ENCODE measurements at places on chromosomes 1 and 21.

DNA sequence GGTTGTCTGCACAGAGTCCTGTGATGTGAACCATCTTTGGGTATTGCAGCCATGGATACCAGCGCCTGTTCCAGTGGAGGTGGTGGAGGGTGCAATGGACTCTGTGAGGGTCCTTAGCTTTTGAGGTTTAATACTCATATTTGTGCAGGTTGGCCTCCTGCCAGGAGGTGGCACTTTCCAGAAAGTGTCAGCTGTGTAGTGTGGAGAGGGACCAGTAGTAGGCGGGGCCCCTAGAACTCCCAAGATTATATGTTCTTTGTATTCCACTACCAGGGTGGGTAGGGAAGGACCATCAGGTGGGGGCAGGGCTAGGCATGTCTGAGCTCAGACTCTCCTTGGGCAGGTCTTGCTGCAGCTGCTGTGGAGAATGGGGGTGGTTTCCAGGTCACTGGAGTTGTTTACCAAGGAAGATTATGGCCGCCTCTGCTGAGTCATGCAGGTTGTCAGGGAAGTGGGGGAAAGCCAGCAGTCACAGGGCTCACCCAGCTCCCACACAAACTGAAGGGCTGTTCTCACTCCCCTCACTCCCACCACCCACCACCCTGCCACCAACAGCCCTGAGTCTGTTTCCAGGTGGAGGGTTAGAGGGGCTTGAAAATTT is 31.2 kb upstream of the ZNF678 start:
- DNase-seq = no peak

- no peak for DNase-seq
Measured at GRCh38 chr1:179208681-179209477, 20.6 kb downstream of the ABL2 start.

DNA sequence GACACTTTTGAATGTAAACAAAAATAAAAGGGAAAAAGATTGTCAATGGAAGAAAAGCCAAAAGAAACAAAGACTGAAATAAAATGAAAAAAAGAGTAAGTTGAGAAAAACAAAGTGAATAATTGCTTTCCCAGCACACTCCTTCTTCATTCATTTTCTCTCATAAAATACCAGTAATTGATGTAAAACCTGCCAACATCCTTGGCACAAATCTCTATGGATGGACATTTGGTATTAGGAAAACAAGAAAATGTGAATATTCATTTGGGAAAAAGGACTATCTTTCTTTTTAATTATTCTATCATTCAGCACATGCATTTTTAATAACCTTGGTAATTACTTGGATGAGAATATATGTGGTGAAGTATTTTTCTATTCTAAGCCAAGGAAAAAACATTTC is 204.4 kb upstream of the TNR start:
- DNase-seq = no peak

DNA sequence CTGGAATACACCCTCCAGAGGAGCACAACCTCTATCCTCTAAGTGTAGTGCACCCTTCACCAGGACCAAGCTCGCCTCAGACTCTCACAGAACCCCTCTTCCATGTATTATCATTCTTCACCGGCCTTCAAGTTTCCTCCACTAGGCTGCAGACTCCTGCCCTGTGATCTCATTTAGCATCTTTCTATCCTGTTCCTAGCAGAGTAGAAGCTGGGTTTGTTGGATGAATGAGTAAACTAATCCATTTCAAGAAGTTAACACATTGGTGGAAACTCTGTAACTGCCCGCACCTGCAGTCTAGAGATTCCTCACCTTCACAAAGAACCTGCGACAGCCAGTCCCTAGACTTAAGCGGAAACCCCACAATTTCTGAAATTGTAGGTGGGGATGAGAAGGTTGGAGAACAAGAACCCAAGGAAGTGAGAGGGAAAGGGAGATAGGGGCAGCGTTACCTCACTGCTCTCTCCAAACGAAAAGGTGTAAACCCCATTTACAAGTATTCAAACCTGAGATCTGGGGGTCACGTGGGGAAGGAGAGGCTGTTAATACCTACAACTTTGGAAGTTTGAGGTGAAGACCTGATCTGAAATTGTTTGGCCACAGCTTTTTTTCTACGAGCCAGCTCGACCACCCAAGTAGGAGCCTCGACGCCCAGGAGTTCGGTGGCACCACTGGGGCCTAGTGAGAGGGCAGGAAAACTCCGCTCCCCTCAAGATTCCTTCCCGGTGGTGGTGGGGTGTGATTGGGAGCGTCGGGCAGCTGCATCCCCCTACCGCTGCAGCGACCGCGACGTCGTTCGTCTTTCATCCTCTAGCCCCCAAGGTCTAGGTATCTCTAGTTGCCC is 1.2 kb downstream of the PTPN14 start:
- no peak for DNase-seq

GRCh38 chr1:162003061-162003829 is 20.4 kb downstream of the OLFML2B start:
- no peak for DNase-seq

- no peak for DNase-seq
Measured at GRCh38 chr1:31943546-31944184, 5.5 kb upstream of the PTP4A2 start.

- no peak for DNase-seq
Measured at GRCh38 chr1:15350151-15350550, 59.5 kb upstream of the EFHD2 start.

- DNase-seq = no peak
Measured at GRCh38 chr1:97759078-97759477, 161.8 kb downstream of the DPYD start.

- no peak for DNase-seq
Measured at GRCh38 chr1:61133335-61134019, 51.1 kb downstream of the NFIA start.

- DNase-seq = no peak
Measured at GRCh38 chr1:65821386-65821785, 28.7 kb downstream of the PDE4B start.

- no peak for DNase-seq
Measured at GRCh38 chr1:88311907-88312306, 372.2 kb upstream of the PKN2 start.

DNA sequence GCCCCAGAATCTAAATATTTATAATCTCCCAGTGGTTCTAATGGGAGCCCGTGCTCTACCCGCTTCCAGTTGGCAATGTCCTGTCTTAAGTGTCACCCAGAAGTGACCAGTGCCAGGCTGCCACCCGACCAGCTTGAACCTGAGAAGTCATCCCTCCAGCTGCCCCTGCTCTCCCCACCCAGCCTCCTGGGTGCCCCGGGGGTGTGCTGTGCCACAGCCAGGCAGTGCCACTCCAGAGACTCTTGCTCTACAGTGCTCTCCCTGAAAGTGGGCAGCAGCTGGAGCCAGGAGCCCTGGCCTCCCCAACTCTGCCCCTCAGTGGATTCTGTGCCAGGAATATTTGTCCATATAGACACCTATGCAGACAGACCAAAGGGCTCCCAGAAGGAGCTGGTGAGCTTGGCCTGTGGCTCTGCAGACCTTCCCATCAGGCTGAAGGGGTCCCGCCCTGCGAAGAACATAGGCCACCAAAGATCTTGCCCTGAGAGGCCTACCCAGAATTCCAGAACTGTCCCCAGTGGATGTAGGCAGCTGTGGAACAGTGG is 9.0 kb upstream of the EPS8L3 start:
- no peak for DNase-seq

- no peak for DNase-seq
Measured at GRCh38 chr21:42563261-42563660, 49.6 kb downstream of the SLC37A1 start.

DNA sequence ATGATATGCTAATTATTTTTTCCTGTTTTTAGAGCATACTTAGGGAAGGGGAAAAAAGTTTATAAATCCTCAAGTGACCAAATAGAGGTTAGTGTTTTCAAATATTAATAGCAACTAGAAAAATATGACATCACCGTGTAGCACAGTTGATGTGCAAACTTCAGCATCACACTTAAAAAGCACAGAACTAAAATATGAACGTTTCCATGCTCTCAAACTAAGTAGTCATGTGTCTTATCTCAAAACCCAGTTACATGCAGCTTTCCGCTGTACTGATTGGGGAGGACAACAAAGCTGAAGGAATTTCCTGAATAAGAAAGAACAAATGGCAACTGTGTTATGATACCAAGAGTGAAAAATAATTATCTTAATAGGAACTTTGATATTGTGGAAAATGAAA is 903.7 kb downstream of the ADGRL2 start:
- no peak for DNase-seq

GRCh38 chr21:17539323-17539722 is 26.5 kb downstream of the CXADR start:
- DNase-seq = no peak

DNA sequence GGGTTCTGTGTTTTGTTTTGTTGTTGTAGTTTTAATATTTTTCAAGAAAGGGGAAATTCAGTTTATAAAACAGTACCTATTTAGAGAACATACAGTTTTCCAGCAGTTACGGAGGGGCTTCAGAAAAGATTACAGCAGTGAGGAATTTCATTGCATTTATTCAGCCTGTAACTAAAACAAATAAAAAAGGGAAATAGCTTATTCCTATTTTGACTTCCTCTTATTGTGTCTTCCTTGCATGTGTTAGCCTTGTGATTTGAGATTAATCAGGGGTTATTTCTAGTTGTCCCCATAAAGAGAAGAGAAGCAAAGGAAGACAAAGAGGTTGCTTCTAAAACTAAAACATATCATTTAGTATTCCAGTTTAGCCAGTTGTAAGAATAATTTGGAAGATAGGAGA is 35.0 kb downstream of the CTTNBP2NL start:
- DNase-seq = no peak

DNA sequence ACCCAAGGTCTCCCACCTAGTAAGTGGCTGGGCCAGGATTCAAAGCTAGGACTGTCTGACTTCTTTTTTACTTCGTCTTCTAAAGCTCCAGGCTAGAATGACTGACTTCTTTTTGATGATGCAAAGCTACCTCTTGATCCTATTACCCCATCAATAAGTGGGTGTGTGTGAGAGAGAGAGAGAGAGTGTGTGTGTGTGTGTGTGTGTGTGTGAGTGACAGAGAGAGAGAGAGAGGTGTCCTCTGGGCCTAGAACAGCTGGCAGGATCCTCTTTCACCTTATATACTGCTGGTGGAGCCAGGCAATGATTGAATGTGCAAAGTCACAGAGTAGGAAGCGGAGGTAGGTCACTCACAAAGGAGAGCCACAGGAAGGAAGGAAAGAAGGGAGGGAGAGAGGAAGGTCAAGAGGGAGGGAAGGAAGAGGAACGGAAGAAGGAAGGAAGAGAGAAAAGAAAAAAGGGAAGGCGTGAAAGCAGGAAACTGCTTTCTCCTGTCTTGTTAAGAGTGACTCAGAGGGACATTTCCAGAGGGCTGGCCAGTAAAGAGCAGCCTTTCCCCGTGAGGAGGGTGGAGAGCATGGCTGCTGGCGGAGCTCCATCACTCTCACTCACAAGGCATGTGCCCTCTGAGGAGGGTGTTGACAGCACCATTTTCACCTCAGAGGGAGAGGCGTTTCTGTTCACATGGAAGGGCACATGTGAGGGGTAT is 68.9 kb downstream of the CDC7 start:
- DNase-seq = no peak

DNA sequence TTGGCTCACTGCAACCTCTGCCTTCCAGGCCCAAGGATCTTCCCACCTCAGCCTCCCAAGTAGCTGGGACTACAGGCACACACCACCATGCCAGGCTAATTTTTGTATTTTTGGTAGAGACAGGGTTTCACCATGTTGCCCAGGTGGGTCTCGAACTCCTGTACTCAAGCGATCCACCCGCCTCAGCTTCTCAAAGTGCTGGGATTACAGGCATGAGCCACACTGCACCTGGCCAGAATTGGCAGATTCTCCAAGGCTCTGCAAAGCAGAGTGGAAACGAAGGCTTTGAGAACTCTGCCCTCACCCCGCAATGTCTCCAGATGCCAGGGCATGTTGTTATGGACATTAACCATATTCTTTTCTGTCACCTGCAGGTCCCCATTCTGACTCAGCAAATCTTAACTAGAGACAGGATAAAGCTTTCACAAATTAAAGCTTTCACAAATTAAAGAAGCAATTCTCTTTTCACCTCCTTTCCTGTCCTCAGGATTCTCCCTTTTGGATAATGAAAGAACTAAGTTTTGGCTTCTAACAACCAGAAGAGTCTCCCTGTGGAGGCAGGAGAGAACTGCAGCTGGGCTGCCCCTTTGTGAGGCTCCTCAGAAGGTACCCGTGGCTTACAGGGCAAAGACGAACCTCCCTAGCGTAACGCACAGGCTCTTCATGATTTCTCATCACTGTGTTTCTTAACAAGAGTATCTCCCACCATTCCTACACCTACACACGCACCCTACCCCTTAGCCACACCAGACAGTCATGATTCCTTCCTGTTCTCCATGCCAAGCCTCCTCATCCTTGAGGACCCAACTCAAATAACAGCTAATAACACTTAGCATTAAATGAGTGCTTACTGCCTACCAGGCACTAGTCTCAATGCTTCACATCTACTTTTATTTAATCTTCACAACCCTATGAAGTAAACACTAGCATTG is 29.8 kb downstream of the GPA33 start:
- DNase-seq = no peak

- DNase-seq = no peak
Measured at GRCh38 chr1:242002072-242002471, 3.2 kb upstream of the MAP1LC3C start.

DNA sequence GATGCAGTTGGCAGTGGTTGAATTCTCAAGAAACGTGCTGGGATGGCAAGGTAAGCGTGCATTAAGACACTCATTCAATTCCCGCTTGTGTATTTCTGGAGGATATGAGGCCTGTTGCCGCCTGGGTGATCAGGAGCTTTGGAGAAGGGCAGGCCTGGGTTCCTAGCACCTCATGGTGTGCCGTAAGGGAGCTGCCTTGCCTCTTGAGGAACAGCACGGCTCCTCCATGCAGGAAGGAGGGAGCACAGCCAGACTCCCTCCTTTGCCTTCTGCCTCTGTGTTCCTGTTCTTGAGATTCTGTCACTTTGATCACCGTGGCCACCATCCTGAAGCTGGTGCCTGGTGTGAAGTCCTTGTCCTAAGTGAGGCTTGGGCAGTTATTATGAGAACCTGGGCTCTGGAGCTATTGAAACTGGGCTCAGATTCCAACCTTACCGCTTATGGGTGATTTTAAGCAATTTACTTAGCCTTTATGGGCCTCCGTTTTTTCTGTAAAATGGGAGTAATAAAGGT is 18.3 kb downstream of the SLFNL1 start:
- DNase-seq = no peak

- DNase-seq = no peak
Measured at GRCh38 chr21:26020081-26020480, 150.5 kb downstream of the APP start.

- DNase-seq = no peak
Measured at GRCh38 chr1:156151093-156151688, 2.2 kb upstream of the SEMA4A start.

DNA sequence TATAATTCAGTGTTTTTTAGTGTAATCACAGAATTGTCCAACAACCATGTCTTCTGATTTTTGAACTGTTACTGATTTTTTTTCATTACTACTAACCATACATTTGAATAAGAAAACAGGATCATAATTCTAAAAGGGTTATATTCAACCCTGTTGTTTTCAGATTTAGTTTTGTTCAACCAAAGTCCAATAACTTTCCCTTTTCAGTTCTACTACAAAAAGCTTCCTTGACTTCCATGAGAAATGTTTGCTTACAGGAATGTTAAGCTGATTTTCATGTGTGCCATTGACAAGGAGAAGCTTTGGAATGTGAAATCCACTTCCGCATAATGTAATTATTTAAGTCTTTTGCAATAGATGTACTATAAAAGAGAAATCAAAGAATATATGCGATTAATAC is 72.0 kb upstream of the ZNF326 start:
- DNase-seq = no peak
